ENCODE measurements at places on chromosomes 7 and 10. TPM values are rescaled to one million over a fixed set of nuclear protein-coding genes. Genes with fewer than 3 reads are reported as not detected.

Gene BCL7B
- polyA plus RNA-seq: 70.6 TPM

Gene NPFFR1
- not detected for polyA plus RNA-seq

Gene GPR37
- 0.03 TPM for polyA plus RNA-seq

DNA sequence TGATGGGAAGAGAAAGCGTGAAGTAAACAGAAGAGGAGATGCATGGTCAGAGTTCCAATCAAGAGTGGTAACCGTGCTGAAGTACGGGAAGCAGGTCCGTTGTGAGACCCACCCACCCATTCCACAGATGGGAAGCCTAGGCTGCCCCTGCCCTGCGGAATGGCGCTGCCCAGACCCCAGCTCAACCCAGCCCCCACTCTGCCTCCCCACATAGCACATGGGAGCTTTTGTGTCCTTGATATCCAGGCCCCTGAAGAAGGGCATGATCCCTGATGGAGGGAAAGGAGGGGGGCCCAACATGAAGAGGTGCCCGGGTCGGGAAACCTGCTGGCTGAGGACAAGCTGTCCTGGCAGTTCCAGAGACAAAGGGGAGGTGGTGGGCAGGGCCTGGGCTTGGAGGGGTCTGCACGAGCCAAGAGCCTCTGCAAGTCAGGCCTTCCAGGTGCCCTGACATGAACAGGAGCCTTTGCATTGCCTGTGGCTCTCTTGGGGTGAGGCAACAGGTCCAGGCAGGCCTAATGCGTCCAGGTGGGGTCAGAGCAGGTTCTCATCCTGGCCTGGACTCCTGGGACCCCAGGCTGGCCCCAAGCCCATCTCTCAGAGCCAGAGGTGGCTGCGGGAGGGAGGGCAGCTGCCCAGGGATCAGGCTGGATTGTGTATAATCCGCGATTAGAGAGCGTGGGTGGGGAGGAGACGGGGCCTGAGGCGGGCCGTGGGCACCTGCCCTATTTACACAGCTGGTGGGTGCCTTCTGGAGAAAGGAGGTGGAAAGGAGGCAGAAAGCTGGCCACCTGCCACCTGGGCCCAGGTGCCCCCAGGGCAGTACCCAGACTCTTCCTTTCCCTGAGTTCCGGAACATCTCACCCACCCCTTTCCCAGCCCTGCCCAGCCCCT lies 23.5 kb downstream of the YKT6 start:
- no peak for DNase-seq
- H3K27ac ChIP-seq: no peak overlapping the region
- no peaks in the 10 kb centered on the region for H3K36me3 ChIP-seq
- peaks cover 62% of the 10 kb centered on the region for H3K4me1 ChIP-seq
- H3K27me3 ChIP-seq: peaks cover 14% of the 10 kb centered on the region

DNA sequence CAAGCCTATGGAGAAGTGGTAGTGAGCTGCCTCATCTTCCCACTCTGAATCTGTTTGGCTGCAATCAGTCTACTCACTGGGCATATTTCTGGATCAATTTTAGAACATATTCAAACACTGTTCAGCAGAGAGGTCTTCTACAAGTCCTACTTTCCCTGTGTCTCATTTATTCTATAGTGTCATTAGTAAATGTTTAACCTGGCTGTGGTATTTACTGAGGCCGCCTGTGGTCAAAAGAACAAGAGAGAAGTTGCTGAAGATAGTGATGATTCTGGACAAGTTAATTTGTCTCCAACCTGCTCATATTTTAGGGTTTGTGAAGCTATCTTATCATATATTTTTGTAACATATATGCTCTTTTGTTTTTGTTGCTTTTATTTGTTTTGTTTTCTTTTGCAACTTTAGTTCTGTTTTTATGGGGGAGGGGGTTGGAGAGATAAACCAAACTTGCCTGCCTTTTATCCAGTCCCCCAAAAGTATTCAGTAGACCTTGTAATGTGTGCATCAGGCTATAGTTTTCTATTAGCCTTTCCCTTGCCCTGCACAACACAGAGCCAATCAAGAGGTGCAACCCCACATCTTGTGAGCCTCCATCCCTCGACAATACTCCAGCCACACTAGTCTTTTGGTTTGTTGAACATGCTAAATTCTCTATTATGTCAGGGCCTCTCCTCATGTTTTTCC lies 362.8 kb upstream of the MBL2 start:
- H3K4me3 ChIP-seq: no peak overlapping the region
- H3K36me3 ChIP-seq: no peaks in the 10 kb centered on the region

DNA sequence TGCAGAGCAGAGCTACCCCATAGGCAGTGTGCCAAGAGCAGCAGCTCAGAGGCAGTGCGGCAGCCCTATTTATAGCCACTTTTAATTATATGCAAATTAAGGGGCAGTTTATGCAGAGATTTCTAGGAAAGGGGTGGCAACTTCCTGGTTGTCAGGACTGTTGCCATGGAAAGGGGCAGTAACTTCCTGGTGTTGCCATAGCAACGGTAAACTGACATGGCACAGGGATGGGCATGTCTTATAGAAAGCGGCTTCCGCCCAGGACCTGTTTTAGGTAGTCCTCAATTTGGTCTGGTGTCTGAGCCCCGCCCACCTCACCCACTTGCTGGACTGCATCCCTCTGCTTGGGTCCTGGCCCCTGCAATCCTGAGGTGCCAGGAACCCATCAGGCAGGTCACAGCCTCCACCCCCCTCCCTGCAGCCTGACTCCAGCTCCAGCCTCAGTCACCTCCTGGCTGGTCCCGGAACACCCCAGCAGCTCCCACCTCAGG lies 115.8 kb downstream of the TMEM130 start:
- H3K27me3 ChIP-seq: peaks cover 8% of the 10 kb centered on the region
- no peak overlapping the region for H3K4me3 ChIP-seq
- H3K4me1 ChIP-seq: peaks cover 4% of the 10 kb centered on the region
- H3K27ac ChIP-seq: no peak overlapping the region

GRCh38 chr10:12214763-12215218 lies 18.8 kb downstream of the CDC123 start:
- peak; percentile 39 for DNase-seq
- no peak overlapping the region for H3K4me3 ChIP-seq
- H3K27me3 ChIP-seq: no peaks in the 10 kb centered on the region
- no peak overlapping the region for H3K27ac ChIP-seq

- no peak overlapping the region for H3K27ac ChIP-seq
- no peak overlapping the region for H3K4me3 ChIP-seq
- no peaks in the 10 kb centered on the region for H3K36me3 ChIP-seq
- no peaks in the 10 kb centered on the region for H3K27me3 ChIP-seq
Observed at GRCh38 chr7:95630702-95631458, 34.6 kb upstream of the PDK4 start.

DNA sequence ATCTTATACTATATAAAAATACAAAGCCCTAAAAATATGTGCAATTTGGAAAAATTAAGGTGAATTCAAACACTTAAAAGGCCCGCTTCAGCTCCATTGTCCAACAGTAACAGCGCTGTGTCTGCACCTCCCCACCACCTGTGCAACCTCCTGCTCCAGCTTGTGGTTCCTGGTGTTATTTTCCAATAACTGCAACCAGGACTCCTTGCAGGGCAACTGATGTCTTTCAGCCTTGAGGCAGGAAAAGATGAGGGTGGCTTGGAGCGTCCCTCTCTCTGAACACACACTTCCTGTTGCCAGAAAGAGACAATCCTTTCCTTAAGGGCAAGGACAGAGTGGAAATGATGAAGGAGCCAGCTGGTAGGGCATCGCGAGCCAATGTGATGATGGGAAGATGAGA lies 336.0 kb downstream of the GLRX3 start:
- H3K36me3 ChIP-seq: no peaks in the 10 kb centered on the region
- H3K27me3 ChIP-seq: peaks cover 8% of the 10 kb centered on the region
- no peaks in the 10 kb centered on the region for H3K4me1 ChIP-seq
- H3K4me3 ChIP-seq: no peak overlapping the region

DNA sequence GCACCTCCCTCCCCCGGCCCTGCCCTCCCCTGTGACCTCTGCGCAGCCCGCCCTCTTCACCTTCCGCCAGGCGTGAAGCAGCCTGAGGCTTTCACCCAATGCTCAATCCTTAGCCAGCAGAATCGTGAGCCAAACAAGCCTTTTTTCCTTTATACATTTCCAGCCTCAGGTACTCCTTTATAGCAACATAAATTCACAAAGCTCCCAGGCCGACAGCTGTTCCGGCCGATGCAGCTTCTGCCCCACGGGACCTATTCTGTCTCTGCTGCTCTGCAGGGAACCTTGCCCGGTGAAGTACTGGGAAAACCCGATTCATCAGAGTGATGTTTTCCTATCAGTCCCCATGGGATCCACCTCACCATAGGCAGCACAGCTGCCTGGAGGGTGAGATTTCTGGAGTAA lies 87.4 kb downstream of the CHST15 start:
- H3K4me3 ChIP-seq: no peak overlapping the region
- H3K27me3 ChIP-seq: peaks cover 49% of the 10 kb centered on the region
- H3K27ac ChIP-seq: no peak overlapping the region
- H3K4me1 ChIP-seq: no peaks in the 10 kb centered on the region
- no peaks in the 10 kb centered on the region for H3K36me3 ChIP-seq
- no peak for DNase-seq

Measured in K562 (cell line).